ENCODE measurements at places on chromosomes 5 and 9.

GRCh38 chr5:171355302-171355724, 32.3 kb upstream of the NPM1 start:
- no peak for DNase-seq

DNA sequence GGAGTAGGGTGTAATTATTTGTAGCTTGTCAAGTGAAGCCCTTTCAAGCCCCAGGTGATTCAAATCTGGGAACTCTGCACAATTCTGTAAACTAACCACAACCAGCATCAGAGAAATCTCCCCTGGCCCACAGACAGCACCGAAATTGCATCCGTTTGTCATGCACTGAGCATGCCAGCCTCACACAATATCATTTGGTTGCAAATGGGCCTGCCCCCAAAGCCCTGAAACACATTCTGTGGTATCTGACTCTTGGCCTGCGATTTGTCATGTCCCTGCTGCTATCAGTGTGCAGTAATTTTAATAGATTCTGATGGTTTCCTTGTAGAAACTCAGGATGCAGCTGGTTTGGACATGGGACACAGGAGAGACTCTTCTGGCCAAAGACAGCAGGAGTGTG, 35.3 kb downstream of the SNX24 start:
- no peak for DNase-seq

DNA sequence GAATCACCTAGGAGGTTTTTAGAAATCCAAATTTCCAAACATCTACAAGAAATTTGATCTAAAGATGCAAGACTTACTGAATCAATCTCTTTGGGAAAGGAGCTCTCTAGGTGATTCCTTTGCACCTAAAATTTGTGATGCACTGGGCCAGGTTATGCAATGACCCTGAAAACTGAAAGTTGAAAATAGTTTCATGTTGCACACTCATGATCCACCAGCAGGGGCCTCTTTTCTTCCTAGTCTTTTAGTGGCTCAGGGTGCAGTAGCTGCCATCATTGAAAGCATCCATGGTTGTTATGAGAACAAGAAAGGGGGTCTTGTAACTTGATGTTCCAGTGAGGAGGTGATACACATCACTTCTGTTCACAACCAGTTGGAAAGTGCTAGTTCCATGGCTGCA, 486.8 kb downstream of the PSAT1 start:
- no peak for DNase-seq

DNA sequence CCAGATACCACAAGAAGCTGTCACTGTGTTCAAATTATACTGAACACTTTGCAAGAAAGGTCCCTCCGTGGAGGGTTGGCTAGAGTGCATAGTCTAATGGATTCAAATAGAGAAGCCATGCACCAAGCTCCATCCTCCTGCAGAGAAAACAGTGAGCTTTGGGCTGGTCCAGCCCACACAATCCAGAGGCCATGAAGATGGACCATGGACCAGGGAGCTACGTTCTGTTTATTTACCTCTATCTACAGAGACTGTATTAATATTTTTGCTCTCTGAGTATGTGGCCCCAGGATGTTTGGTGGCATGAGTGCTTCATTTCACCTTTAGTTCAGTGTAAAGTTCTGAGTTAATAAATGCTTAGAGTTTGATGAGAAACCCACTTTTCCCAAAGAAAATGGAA, 114.8 kb upstream of the PJA2 start:
- DNase-seq: no peak

DNA sequence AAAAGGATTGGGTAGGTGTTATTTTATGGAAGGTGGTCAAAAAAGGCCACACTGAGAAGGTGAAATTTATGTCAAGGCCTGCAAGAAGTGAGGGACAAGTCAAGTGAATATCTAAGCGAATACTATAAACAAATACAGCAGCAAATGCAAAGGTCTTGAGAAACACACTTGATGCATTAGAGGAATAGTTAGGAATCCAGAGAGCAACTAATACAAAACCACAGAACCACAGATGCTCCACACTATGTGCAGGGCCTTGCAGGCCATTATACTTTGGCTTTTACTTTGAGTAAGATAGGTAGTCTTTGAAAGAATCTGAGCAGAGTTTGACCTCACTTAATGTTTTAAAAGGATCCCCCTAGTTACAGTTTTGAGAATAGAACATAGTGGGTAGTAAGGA, 4.6 kb downstream of the ZNF622 start:
- no peak for DNase-seq

DNA sequence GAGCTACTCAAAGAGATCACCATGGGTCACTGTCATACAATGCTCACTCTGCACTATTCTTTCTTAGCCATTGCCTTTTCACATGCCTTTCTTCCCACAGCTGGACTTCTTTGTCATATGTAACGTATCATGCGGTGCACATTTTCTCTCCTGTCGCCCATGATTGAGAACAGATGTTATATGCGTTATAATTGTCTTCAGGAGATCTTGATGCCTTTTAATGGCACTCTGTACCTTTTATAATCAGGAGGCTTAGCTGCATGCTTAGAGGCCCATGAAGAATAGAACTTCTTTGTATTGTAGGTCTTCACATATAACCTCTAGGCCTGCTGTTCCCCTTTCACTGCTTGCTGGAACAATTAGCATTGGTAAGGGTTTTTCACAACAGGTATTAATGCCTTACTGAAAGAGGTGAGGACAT, 436.1 kb downstream of the CDH10 start:
- DNase-seq: no peak

- peak; percentile 20 for DNase-seq
These were observed 24.5 kb downstream of the CAVIN4 start for GRCh38 chr9:100602342-100602801.

- DNase-seq: no peak
These were observed 18.3 kb downstream of the LIFR start for GRCh38 chr5:38538161-38538560.

DNA sequence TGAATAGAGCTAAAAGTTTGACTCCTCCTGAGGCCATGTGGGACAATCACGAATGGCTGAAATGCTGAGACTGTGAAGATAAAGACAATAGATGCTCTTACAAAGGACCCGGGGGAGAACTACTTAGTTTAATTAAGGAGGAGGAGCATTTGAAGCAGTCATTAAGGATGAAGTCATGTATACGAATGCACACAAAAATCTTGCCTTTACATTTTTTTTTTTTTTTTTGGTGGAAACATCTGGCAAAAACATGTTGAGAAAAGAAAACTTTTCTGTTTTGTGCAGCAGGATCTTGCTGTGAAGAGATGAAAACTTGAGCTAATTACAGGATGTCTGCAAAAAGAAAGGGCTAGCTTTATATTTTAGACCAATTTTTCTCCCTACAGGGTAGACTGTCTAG, 42.3 kb upstream of the NR3C1 start:
- no peak for DNase-seq

DNA sequence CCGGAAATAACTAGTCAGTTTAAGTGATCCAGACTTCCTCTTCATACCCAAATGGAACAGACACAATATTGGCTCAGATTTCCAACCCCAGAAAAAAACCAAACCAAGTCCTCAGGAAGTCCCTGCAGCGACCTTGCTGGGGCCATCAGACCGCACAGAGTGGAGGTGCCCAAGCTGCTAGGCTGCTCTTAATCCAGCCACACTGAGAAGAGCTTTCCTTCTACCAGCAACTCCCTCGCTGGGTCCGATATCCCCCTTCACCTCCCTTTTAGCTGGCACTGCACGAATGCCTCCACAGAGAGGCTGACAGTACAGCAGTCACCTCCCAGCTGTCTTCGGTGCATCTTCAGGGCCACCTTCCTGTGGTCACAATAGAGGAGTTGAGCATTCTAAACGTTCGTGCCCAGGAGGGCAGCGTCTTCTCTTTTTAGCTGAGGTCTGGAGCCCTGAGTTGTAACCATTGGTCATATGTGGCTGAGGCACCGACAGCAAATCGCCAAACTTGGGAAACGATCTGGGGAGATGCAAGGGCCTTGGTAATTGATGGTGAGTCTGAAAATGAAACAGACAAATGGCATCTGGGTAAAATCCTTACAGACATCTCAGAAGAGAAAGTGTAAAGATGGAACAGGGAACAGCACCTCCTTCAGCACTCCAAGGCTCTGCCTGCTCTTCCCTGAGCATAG, 5.7 kb downstream of the NAIF1 start:
- no peak for DNase-seq

DNA sequence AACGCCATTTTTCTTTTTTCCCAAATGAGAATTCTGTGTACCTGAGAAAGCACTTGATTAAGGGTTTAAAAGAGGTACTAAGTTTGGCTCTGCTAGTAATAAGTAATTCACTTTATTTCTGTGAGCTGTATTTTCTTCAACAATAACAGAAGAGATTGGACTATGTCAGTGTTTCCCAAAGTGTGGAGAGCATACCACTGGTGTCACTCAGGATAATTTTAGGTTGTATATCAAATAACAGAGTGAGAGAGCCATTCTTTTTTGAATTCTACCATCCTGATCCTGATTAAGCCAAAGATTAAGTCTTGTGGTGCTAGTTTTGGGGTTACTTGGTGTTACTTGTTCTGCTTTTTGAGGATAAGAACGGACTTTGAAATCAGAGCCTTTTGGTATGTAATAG, 142.3 kb upstream of the PPP1R2B start:
- no peak for DNase-seq

DNA sequence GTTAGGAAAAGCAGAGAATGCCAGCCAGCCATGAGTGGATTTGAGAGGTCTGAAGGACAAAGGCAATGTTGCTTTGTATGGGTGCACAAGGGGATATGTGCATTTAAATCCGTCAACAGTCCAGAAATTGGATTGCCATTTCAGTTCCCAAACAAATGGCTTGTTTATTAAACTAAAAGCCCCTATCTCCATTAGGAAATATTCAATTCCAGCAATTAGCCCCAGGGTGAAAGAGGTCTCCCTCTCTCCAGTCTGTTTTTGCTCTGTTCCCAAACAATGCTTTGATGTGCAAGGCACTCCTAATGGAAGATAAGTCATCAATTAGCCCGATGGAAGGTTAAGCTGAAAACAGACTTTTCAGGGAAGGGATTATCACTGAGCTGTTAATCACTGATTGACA, 101.3 kb downstream of the C9orf152 start:
- no peak for DNase-seq

All from suppressor macrophage (primary cell).